Purkinje cell (primary cell): ENCODE measurements at places on chromosomes 4 and X. TPM values are rescaled to one million over a fixed set of nuclear protein-coding genes. Genes with fewer than 3 reads are reported as not detected.

NDNF gene
- 4.0 and 12.4 TPM in 2 replicates for polyA plus RNA-seq

IL9R gene
- polyA plus RNA-seq, result not detected in 2 replicates

MAGEC3 gene
- not detected in 2 replicates for polyA plus RNA-seq

RASSF6 gene
- not detected in 2 replicates for polyA plus RNA-seq

MAGEB17 gene
- not detected in 2 replicates for polyA plus RNA-seq

FABP2 gene
- 0.38 and 1.3 TPM in 2 replicates for polyA plus RNA-seq

SCML2 gene
- polyA plus RNA-seq, result 2.4 and 2.6 TPM in 2 replicates

HGFAC gene
- not detected in 2 replicates for polyA plus RNA-seq

FAM149A gene
- 3.6 and 11.1 TPM in 2 replicates for polyA plus RNA-seq
